ENCODE measurements at places on chromosomes 12 and 14. TPM values are rescaled to one million over a fixed set of nuclear protein-coding genes. Genes with fewer than 3 reads are reported as not detected.

The HOXC13 gene
- not detected for total RNA-seq

DNA sequence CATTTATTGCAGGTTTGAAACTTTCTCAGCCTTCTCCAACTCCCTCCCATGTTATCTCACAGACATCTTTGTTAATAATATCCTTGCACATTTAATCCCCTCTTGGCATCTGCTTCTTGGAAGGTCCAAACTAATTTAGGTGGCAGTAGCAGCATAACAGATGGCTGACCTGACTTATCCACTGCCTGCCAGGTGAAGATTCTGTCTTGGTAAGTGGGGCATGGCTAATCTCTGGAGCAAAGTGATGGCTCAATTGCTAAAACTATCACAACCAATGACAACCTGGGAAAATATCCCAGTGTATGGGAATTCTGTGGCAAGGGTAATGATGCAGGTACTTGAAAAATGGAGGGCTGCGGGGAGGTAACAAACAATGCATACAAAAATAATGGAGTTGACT lies 58.2 kb upstream of the ALG10B start:
- no peak for DNase-seq

DNA sequence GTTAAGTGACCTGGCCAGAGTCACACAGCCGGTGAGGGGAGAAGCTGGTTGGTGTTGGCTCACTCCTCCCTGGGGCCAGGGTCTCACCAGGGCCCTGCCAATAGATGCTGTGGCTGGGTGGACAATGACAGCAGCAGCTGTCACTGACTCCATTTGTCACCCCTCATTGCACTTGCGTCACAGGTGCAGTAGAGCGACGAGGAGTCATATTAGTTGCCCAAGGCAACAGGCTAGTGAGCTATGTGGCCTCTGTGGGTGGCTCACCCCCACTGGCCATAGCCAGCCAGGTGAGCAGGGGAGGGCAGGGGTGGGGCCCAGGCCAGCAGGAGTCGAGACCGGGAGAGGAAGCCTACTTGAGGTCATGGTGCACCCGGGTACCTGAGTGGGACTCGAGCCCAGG lies 9.7 kb downstream of the SLC25A47 start:
- DNase-seq, result no peak

GRCh38 chr14:81591266-81591665 lies 57.6 kb upstream of the SEL1L start:
- DNase-seq, result no peak

DNA sequence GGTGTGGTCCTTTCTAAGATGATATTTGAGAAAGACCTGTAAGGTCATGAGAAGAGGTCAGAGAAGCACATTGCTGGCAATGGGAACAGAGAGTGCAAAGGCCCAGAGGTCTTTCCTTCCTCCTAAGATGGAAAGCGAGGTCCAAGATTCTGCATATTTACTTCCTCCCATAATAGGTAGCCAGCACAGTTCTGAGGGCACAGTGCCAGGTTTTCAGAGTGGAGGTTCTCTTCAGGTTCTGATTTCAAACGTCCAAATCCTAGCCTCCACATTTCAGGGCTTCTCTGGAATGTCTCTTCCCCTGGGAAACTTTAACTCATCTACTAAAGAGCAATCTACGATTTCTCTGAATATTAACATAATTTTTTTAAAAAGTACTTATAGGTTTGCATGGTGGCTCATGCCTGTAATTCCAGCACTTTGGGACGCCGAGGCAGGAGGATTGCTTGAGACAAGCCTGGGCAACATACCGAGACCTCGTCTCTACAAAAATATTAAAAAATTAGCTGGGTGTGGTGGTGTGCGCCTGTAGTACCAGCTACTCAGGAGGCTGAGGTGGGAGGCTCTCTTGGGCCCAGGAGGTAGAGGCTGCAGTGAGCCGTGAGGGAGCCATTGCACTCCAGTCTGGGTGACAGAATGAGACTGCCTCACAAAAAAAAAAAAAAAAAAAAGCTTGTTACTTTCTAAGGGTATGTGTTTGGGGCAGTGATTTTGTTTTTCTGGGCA lies 526 bp upstream of the MRPL42 start:
- DNase-seq, result no peak

The GYS2 gene
- total RNA-seq, result not detected

The OVCH1 gene
- not detected for total RNA-seq

DNA sequence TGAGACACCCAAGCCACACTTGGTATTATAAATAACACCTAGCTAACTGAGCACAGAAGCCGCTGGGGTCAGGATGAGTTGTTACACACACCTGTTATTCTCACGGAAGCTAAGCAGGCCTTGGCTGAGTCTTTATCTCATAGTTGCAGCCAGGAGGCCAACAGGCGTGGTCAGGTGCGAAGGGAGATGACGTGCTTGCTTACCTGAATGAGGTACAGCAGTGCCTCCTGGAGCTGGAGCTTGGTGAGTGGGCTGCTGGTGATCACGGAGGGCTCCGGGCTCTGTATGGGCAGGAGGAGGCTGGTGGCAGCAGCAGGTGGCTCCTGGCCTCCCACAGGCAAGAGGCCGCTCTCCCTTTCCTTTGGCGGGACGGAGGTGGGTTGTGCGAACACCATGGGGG lies 30.4 kb upstream of the CACNA2D4 start:
- no peak for DNase-seq

GRCh38 chr12:66648033-66648735 lies 30.7 kb downstream of the GRIP1 start:
- DNase-seq, result no peak

- DNase-seq, result no peak
Measured at GRCh38 chr12:48104531-48104930, 1.3 kb downstream of the SENP1 start.

GRCh38 chr14:26896447-26896846 lies 298.6 kb upstream of the NOVA1 start:
- DNase-seq, result no peak

GRCh38 chr14:68979021-68979721 lies at the start of gene ACTN1:
ACTN1 (minus strand) TSS chr14:68979302; CDS start chr14:68979056, 246 bp downstream.
- peak; percentile 72 for DNase-seq

The NINJ2 gene
- total RNA-seq, result 3.0 TPM

DNA sequence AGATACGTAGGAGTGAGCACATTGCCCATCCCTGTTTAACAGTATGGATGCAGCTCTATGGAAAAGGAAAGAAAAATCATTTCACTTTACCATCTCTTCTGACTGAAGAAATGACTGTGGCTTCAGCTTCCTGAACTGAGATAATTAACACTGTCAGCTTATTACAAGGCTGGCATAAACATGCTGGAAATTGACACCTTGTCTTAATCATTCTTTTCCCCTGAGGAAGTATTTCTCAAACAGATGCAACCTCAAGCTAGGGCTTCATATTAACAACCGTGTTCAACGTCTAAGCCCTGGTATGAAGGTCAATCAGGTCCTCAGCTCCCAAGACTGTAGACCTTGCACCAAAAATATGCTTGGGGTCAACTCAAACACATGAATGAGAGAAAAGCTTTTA lies 25.0 kb downstream of the RERG start:
- no peak for DNase-seq

GRCh38 chr12:40107098-40107802 lies 1.4 kb upstream of the SLC2A13 start:
- DNase-seq, result peak; percentile 90

DNA sequence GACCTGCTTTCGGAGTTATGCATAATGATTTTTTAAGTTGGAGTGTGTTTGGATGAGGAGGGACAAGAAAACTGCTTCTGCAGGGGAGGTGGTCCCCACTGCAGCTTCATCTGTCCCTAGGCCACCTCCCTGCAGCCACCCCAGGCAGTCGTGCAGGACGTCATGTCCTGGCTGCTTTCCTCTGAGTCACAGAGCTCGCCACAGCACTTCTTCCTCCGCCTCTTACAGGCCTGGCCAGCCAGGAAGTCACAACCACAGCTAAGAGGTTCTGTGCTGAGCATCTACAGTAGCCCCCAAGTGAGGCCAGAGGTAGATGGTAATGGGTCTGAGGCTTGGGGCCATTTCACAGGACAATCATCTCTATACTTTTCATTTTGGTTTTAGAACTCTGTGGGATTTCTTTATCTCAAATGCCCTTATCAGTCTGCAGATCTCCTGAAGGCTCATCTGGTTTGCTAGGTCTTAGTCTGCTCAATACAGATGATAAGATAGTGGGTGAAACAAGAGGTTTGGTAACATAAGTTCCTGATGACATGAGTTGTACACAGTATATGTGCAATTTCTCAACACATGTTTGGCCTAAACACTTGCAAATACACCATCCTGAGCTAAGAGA lies 106.4 kb downstream of the ARF6 start:
- DNase-seq, result peak; percentile 87

DNA sequence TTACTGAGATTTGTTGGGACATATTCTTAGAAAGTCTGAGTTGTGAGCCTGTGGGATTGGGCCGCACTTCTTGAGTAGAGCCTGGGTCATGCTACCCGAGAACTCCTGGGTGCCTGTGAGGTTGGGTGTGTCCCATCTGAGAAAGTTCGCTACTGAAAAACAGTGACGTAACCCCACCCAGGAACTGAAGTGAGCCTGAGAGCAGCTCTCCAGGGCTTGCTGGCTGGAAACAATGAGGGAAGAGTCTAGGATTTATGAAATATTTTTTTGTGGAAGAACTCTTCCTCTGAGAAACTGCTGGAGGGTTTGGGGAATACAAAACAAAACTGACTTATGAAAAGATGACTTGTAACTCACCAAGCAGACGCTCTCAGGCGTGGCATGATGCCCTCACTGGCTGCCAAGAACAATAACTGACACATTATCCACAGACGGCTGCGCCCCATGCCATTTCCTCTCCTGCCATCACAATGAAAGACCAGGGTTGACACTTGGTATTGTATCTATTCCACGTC lies 69.2 kb downstream of the RASSF3 start:
- DNase-seq, result peak; percentile 62

The PZP gene
- not detected for total RNA-seq

The B4GALNT1 gene
- 2.5 TPM for total RNA-seq

- DNase-seq, result no peak
Measured at GRCh38 chr14:61644834-61645233, 50.5 kb upstream of the HIF1A start.

DNA sequence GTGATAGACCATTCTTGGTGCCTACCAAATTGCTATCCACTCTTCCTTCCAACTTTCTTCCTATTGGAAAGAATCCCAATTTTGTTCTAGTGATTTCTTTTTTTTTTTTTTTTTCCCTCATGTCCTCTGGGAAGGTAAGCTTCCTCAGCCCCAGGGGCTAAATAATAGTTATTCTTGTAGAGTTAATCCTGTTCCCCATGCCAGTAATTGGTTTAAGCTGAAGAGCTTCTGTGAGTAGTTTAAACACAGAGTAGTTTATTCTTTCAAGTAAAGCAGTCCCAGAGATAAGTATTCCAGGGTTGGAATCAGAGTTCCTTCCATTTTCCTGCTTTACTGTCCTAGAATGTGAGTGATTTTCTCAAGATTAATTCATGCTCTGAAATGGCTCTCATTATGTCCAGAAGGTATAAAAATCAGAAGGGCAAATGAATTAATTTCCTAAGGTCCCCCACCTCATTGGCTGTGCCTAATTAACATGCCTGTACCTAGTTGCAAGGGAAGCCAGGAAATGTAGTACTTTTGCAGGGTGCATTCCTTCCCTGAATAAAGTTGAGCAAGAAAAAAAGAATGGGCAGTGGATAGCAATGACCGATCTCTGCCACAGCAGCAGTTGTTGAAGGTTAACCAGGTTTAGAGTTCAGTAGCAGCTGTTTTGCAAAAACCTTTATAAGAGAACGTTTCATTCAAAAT lies 97.8 kb downstream of the PLEKHA5 start:
- DNase-seq, result no peak
